Smooth muscle cell of the pulmonary artery (primary cell): ENCODE measurements at places on chromosomes 2 and 18. TPM values are rescaled to one million over a fixed set of nuclear protein-coding genes. Genes with fewer than 3 reads are reported as not detected.

The RAD51AP2 gene
- 0.03 TPM in 1 of 2 replicates, not detected in the other for total RNA-seq

The MSGN1 gene
- total RNA-seq: not detected in 2 replicates

The HOXD10 gene
- total RNA-seq: not detected in 2 replicates

The CHST9 gene
- total RNA-seq: not detected in 2 replicates

The ERMN gene
- total RNA-seq: 0.96 and 1.1 TPM in 2 replicates

The MREG gene
- 2.8 and 4.4 TPM in 2 replicates for total RNA-seq

The PID1 gene
- total RNA-seq: 35.6 and 48.6 TPM in 2 replicates

The DPP4 gene
- 39.1 and 50.5 TPM in 2 replicates for total RNA-seq

The CFC1 gene
- total RNA-seq: not detected in 2 replicates

The FAM161A gene
- 1.6 TPM in 2 replicates for total RNA-seq

The MDH1B gene
- total RNA-seq: 0.33 and 0.72 TPM in 2 replicates

The FAM98A gene
- total RNA-seq: 61.1 and 65.1 TPM in 2 replicates

The LAMA3 gene
- 3.8 and 8.3 TPM in 2 replicates for total RNA-seq

The ADCYAP1 gene
- total RNA-seq: not detected in 2 replicates

The ASB18 gene
- not detected in 2 replicates for total RNA-seq

The MYCN gene
- total RNA-seq: 0.07 TPM in 1 of 2 replicates, not detected in the other

The MOB4 gene
- 28.2 and 46.4 TPM in 2 replicates for total RNA-seq

The TXNDC2 gene
- not detected in 2 replicates for total RNA-seq

The SLC9A2 gene
- not detected in 2 replicates for total RNA-seq

The DSG2 gene
- total RNA-seq: 3.8 and 5.2 TPM in 2 replicates

The CTDP1 gene
- 21.5 and 25.7 TPM in 2 replicates for total RNA-seq

The C2orf92 gene
- 2.5 and 2.9 TPM in 2 replicates for total RNA-seq

The TRAPPC8 gene
- 55.4 and 68.0 TPM in 2 replicates for total RNA-seq
